ENCODE measurements at places on chromosomes 3 and 15. TPM values are rescaled to one million over a fixed set of nuclear protein-coding genes. Genes with fewer than 3 reads are reported as not detected.

Gene EBLN2
- 6.2 TPM for total RNA-seq

GRCh38 chr3:186826410-186826975 lies 16.0 kb upstream of the ADIPOQ start:
- peak; percentile 43 for DNase-seq

DNA sequence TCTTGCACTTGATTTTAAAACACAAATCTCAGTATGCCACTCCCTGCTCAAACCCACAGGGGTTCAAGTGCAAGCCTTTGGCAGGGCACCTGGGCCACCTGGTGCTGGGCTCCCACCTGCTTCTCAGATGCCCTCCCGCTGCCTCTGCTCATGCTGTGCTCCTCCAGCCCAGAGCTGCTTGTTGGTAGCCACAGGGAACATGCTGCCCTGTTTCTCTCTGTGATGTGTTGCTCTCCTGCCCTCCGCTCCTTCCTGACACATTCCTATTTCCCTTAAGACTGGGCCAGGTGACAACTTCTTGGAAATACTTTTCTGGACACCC lies 27.1 kb upstream of the KY start:
- no peak for DNase-seq

Gene IL5RA
- 0.64 TPM for total RNA-seq

GRCh38 chr3:47186285-47186684 lies 22.4 kb upstream of the SETD2 start:
- no peak for DNase-seq

Data from activated naive CD8-positive, alpha-beta T cell treated with anti-CD3 and anti-CD28 coated beads, Interleukin-2, amount 10 ng/mL, durations not matched to agents 7 days and 5 days (primary cell).